ENCODE measurements at places on chromosomes 13 and 19. TPM values are rescaled to one million over a fixed set of nuclear protein-coding genes. Genes with fewer than 3 reads are reported as not detected.

Gene SPACA4
- total RNA-seq: not detected

Gene LILRA6
- total RNA-seq: not detected

GRCh38 chr13:110780422-110780821 is 66.9 kb downstream of the ING1 start:
- DNase-seq: no peak

Gene GFY
- not detected for total RNA-seq

DNA sequence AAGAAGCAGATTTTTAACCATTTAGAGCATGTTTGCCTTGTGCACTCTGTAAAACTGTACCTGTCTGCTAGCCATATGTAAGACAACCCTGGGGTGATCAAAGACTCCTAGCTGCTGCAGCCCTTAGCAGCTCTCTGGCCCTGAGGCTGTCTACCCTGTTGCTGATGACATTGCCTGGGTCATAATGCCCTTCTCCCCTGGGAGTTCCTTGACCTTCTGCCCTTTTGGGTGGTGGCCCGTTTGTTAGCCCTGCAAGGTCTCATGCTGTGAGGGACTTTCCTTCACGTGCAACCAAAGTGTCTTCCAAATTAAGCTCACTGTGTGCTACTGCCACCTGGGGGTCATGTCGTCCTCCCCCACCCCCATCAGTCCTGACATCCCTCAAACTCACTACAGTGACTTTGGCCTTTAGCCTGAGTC is 7.4 kb downstream of the GPC6 start:
- DNase-seq: no peak

Gene KLK2
- not detected for total RNA-seq

DNA sequence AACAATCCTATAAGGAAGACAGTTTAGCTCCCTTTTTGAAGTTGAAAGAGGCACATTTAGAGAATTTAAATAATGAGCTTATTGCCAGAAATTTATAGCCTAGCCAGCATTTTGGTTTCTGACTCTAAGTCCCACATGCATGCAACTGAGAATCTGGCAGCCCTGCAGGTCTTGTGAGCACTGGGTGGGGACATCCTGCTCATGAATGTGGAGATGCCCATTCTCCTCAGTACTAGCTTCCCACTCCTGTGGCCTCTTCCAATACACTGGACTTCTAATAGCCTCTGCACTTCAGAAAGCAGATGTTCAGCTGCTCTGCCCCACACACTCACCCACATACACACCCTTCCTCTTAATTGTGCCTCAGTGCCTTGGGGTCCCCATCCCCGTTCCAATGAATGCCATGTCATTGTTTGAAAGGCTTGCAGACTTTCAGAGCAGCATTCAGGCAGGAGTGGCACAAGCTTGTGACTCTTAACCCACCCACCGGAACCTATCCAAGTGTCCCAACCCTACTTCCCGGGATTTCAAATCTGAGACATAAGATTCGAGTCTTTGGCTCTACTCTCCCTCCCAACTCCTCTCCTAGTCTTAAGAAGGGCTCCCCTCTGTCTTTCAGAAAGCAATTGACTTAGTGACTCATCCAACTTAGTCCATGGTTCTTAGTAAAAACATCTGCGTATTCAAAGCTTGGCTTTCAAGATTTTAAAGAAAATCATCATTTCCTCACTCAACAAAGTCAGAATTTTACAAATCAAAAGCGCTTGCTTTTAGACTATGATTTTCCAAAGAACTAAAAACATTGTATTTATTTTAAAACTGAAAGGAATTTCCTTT is 80.0 kb upstream of the FREM2 start:
- DNase-seq: no peak

GRCh38 chr19:28023064-28023463 is 1189.9 kb downstream of the UQCRFS1 start:
- DNase-seq: no peak

Gene KLK12
- total RNA-seq: not detected

GRCh38 chr19:39915101-39915847 is 19.2 kb downstream of the FCGBP start:
- DNase-seq: no peak

GRCh38 chr19:55068950-55069864 is 6.3 kb upstream of the RDH13 start:
- no peak for DNase-seq

- no peak for DNase-seq
Measured at GRCh38 chr13:50613356-50613831, 230.1 kb downstream of the DLEU7 start.

DNA sequence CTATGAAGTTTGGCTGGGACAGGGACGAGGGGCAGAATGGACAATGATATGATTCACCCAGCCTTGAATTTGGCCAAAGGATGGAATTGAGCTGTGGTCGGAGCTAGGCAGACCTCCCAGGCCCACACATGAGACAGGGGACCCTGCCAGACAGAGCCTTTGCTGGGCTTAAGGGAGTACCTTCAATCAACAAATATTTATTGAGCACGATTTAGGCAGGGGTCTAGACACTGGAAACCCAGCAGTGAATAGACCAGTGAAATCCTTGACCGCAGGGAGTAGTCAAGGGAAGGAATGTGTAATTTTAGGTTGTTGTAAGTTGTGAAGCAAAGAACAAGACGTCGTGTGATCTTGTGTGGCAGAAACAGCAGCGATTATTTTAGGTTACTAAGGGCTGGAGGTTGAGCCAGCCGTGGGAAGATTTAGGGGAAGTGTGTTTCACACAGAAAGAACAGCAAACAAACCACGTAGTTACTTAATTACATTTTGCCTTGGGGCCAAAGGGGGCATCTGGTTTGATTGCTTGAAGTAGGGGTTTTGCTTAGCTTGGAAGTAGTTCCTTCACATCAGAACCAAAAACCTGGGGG is 16.9 kb upstream of the AP1M2 start:
- DNase-seq: no peak

- no peak for DNase-seq
Measured at GRCh38 chr13:106515635-106516254, 19.7 kb downstream of the EFNB2 start.

GRCh38 chr13:97274829-97275649 is 52.9 kb downstream of the MBNL2 start:
- DNase-seq: peak; percentile 92

DNA sequence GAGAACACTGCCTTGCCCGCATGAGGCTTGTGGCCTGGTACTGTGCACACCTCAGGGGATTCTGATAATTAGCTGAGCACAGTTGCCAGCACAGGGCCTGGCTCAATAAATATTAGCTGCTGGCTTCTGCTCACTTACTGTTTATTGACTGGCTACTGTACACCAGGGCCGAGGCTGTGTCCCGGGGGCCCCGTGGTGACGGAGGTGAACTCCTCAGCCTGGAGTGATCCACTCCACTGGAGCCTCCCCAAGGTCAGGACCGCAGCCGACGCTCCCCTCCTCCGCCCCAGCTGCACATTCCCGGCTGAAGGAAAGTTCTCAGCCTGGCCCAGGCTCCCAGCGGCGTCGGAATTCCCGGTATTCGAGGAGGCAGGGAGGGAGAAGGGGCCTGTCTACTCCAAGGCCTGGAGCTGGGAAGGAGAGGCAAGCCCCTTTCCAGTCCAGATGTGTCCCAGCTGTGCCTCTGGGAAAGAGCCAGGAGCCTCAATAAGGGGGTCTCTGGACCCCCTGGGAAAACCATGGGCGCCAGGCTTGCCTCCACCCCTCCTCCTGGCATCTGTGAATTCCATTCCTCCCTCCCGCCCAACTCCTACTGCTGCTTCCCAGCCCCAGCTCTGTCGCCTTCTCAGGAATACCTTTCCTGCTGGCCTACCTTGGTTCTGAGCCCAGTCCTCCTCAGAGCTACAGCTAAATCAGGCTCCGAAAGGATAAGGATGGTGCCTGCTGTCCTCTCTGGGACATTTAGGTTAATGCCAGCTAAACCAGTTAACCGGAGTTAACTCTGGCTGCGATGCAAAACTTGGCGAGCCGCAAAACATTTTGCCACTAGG is 7.3 kb downstream of the RPS16 start:
- peak; percentile 96 for DNase-seq

DNA sequence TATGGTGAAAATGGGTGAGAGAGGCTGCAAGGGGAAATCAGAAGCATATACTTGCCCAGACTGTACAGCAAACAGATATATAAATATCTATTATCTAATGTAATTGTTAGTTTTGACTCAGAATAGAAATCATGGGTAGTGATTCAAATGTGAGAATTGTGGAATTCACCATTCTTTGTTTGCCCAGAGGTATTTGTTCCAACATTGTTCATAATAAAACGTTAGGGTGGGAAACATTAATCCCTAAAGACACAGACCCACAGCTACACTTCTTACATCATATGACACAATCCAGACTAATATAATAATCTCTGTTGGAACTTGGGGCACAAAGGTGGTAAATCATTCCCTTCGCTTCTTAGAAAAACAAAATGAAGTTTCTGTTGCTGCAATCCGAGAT is 646.5 kb upstream of the SLITRK6 start:
- DNase-seq: no peak

GRCh38 chr13:73880365-73880764 is 253.8 kb downstream of the KLF12 start:
- peak; percentile 36 for DNase-seq

DNA sequence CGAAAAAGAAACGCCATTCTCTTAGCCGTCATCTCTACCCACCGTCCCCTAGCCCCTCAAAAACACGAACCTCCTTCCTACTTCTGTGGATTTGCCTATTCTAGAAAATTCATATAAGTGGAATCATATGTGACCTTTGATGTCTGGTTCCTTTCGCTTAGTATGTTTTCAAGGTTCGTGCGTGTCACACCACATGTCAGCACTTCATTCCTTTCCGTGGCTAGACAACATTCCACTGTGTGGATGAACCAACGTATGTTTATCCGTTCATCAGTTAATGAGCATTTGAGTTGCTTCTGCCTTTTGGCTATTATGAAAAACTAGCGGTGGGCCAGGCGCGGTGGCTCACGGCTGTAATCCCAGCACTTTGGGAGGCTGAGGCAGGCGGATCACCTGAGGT is 14.0 kb upstream of the PPP1R12C start:
- DNase-seq: peak; percentile 57

- peak; percentile 17 for DNase-seq
Measured at GRCh38 chr13:94483970-94484369, 4.5 kb upstream of the DCT start.

GRCh38 chr19:10654610-10655456 is 687 bp downstream of the ILF3 start:
- DNase-seq: no peak

GRCh38 chr19:15780610-15781418 is 6.6 kb upstream of the OR10H5 start:
- DNase-seq: no peak

Gene DAND5
- not detected for total RNA-seq

DNA sequence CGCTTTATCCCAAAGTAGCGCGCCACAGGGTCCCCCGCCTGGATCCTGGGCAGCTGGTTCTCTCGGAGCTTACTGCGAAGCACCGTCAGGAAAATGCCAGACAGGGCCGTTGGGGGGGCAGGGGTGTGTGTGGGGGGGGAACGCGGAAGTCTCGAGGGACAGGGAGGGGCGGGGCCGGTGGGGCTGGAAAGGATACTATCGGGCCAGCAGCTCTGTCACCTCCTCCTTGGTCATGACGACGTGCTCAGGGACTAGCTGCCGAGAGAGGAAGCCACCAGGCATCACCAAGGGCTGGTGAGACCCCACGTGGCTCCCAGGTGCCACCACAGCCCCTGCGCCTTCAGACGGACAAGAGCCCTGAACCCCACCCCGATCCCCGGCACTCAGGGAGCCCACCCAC is 5.3 kb downstream of the POLR2E start:
- no peak for DNase-seq

GRCh38 chr13:112172017-112172416 is 105.1 kb downstream of the SOX1 start:
- DNase-seq: no peak

Gene S1PR5
- total RNA-seq: 0.56 TPM

DNA sequence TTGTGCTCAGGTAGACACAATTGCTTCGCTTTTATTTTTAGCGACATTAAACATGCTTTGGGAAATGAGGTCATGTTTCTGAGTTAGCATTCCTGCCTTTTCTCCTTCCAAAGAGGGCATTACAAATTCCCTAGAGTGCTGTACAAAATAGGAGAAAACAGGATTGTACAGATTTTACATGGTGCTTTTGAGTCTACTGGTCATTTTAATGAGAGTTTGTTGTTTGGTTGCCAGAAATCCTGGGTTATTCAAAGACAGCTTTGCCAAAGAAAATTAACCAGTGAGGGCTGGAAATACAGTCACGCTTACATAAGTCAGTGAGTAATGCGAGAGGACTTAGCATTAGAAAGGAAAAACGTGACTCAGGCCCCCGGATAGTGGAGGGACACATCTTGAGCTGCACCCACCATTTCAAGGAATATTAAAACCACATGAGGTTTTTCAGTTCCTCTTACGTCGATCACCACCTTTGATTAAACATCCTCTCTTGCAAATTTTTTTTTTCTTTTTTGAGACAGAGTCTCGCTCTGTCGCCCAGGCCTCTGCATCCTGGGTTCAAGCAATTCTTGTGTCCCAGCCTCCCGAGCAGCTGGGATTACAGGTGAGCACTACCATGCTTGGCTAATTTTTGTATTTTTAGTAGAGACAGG is 55.4 kb downstream of the SACS start:
- DNase-seq: peak; percentile 99

- DNase-seq: peak; percentile 51
Measured at GRCh38 chr19:35901055-35901644, 810 bp upstream of the NFKBID start.

DNA sequence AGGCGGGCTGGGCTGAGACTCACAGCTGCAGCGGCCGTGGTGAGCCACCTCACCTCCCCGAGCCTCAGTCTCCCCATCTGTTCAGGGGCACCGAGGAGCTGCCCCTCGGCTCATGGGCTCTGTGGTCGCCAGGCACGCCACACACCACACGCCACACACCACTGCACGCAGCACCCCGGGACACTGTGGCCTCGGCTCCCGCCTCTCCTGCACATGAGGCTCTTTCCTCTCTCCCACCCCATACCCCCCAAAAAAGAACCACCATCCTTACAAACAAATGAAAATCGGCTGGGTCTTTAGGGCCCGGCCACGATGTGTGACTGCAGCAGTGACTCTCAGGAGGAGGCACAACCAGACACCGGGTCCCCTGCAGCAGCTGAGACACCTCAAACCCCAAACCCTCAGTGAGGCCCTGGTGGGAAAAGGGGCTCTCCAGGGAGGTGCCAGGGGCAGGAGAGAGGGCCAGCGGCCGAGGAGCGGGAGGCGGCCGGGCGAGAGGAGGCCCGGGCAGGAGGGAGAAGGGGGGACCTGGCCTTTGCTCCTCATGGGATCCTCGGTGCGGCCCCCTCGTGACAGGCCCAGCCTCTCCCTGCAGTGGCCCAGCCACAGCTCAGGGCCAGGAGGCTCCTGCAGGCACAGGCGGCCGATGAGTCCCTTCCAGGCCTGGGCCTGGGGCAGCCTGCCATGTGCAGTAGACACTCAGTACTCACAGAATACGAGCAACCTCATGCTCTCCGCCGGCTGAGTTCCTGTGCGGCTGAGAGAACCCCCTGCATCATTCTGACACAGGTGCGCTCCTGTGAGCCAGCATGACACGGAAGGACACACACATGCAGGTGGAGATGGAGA is 66.3 kb downstream of the RASA3 start:
- DNase-seq: no peak

- peak; percentile 57 for DNase-seq
Measured at GRCh38 chr13:36282821-36283432, 14.7 kb downstream of the CCDC169 start.

DNA sequence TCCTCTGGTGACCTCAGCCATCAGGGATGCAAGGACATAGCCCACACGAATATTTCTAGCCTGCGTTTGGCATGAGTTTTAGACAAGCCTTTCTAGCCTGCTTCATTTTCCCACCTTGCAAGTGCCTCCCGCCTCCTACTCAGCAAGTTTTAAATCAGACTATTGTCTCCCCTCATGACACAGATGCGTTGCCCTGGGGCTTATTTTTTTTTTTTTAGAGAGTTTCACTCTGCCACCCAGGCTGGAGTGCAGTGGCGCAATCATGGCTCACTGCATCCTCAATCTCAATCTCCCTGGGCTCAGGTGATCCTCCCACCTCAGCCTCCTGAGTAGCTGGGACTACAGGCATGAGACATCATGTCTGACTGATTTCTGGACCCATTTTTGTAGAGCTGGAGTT is 14.6 kb downstream of the GJB2 start:
- no peak for DNase-seq
